ENCODE measurements at places on chromosomes 12 and 14.
A peak's percentile ranks its signal among the peaks of the same experiment; 100 is the strongest.

DNA sequence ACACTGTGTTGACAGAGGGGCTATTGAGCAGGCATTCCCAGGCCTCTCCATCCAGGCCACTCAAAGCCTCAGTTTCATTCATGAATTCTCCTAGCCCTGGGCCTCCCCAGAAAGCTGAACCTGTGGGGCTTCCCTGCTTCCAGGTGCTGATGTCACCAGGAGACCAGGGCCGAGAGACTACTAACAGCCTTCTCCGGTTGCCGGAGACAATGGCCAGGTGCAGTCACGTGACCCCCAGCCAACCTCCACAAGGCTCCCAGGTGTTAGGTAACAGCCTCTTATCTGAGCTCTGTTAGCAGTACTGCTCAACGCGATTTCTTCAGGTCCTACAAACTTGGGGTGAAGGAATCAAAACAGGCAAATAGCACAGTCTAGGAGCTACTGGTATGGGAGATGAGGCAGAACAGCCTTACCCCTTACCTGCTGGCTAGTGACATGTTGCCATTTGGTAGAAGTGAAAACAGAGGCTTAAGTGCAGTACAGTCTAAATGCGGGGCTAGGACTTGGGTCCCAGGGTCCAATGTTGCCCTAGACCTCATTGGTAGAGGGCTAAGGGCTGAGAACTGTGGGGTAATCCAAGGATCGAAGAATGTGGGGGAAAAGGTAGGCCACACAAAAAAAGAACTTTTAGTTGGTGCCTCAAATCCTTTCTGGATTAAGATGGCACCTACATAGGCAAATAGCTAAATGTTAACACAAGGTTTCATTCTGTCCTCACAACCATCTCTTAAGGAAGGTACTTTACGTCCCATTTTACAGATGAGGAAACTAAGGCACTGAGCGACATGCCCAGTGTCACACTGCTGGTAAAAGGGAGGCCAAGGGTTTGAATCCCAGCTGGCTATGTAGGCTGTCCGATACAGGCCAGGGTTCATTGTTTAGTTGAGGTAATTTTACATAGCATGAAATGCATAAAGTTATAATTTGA is 3.8 kb downstream of the CCDC88C start:
- peak; percentile 92 for DNase-seq

DNA sequence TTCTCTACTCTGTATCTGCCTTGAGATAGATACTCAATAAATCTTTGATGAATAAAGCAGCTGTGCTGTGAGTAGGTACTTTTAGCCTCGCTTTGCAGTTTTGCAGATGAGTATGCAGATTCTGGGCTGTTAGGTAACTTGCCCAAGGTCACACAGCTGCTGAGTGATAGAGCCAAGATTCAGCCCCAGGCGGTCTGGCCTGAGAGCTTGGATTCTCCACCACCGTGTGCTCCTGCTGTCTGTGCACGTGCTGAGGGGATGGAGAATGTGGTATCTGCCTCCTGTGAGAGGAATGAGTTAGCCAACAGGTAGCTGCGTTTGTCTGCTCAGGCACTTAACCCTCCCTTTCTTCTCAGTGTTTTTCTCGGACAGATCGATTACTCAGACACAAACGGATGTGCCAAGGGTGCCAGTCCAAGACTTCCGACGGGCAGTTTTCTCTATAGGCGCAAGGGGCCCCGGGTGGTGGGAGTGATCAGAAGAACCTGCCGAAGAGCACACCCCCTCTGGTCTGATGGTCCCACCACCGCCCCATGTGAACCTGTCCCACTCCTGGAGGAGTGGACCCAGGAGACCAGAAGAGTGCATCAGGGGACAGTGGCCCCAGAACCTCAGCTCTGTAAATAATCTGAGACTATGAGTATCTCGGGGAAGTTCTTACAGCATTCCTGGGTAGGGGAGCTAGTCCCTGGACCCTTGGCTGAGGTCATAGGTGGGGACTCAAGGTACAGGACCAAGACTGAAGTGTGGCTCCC is 6.6 kb upstream of the CSAD start:
- DNase-seq, result no peak

DNA sequence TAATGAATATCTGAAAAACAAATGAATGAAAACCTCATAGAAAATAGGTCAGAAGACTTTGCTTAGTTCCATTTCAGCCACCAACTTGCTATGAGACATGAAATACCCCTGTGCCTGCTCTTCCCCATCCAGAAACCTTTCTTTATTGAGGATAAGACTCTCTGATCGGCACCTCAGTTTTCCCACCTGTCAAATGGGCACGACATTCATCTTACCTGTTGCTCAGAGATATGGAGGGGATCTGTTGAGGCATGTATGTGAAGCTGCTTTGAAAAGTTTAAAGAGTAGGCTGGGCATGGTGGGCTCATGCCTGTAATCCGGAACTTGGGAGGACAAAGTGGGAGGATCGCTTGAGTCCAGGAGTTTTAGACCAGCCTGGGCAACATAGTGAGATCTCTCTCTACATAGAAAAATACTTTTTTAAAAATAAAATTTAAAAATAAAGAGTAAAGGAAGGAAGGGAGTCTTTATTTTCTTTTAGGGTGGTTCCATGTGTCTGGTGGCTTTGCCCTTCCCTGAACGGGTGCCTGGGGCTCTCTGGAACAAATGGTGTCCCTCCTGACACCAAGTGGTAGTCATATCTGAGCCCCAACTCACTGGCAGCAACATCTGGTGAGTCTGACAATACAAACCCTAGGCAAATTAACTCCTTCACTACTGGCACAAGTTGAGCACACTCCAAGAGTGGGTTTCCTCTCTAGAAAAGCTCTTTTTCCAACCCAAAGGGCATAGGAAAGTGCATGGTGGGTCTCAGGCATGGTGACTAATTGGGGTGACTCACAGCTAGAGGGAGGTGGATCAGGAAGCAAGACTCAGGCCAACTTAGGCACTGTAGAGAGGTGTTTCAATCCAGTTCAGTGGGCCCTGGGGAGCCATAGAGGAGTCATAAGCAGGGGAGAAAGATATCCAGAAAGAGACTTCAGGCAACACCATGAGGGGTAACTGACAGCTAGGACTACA is 42.1 kb downstream of the MAP1LC3B2 start:
- no peak for DNase-seq

GRCh38 chr14:100767003-100767787 is 40.5 kb downstream of the DLK1 start:
- no peak for DNase-seq

DNA sequence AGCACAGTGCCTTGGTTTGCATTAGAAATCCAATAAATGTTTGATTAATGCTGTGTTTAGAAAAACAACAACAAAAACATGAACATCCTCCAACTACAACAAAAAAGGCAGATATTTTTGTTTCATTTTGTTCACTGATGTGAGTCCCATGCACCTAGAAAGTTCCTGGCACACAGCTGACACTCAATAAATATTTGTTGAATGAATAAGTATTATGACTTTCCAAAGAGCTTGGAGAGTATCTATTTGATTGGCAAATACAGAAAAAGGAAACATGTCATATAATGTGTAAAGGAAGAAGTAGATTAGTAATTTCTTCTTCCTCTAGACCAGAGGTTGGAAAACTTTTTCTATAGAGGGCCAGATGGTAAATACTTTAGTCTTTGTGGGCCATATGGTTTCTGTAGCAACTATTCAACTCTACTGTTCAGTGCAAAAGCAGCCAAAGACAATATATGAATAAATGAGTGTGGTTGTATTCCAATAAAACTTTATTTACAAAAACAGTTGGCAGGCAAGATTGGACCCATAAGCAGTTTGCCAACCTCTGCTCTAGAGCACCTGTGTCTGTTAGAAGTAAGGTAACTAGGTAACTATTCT is 312.3 kb upstream of the DIO2 start:
- no peak for DNase-seq

- no peak for DNase-seq
These were observed 5.5 kb downstream of the CKB start for GRCh38 chr14:103517174-103517566.

GRCh38 chr14:50497351-50497750 is 35.0 kb downstream of the MAP4K5 start:
- no peak for DNase-seq

DNA sequence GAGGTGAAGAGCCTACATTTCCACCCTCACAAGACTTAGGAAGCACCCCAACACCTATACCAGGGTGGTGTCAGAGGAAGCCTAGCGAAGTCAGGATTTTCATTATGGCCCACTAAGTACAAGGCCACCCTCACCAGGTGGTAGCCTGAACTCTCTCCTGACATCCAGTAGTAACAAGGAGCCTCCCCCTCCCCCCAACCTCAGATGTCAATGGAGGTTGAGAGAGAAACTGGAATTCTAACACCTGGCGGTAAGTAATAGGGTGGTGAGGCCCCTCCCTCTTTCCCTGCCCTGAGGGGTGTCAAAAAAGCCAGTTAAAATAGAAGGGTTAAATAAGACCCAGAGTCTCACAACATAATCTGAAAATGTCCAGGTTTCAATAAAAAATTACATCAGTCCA is 37.6 kb downstream of the SINHCAF start:
- DNase-seq, result no peak

GRCh38 chr12:97630356-97630755 is 167.8 kb downstream of the RMST start:
- DNase-seq, result no peak

- no peak for DNase-seq
These were observed 2.1 kb upstream of the INHBE start for GRCh38 chr12:57452937-57453509.

DNA sequence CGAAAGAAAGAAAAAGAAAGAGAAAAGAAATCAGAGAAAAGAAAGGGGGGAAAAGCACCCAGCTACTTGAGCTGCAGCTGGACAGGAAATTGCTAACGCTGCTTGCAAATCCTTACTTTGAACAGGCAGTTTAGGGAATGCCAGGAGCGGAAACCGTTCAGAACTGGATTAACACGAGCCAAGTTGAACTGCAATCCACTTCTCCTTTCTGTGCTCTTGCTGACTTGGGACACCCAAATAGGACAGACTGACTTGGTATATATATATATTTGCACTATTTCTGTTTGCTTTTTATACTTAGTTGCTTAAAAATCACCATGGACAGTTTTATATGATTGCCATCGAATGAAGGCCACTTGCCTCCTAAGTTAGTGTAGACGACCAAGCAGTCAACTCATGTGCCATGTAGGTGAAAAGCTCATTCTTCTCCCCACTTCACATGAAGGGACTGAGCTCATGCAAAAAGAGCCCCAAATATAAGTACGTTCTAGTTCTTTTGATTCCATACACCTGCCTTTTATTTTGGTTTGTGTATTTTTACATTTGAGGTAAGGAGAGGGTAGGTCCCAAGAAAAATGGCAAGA is 5.5 kb downstream of the DUSP6 start:
- no peak for DNase-seq

DNA sequence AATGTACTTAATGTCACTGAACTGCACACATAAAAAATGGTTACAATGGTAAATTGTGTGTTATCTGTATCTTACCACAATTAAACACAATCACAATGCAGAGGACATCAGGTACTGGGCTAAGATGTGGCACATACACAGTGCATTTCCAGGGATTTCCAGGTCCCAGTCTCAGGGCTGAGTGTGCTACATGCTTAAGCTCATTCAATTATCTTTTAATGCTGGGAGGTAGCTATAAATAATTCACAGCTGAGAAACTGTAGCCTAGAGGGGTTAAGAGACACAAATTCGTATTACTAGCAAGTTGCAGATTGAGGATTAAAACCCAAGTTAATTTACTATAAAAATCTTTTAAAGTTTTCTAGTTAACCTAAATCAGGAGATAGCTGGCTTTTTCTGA is 67.1 kb downstream of the CRACR2A start:
- DNase-seq, result no peak

GRCh38 chr12:88737838-88738472 is 157.7 kb upstream of the KITLG start:
- no peak for DNase-seq

GRCh38 chr12:67877727-67878126 is 111.5 kb upstream of the IFNG-AS1 start:
- no peak for DNase-seq

DNA sequence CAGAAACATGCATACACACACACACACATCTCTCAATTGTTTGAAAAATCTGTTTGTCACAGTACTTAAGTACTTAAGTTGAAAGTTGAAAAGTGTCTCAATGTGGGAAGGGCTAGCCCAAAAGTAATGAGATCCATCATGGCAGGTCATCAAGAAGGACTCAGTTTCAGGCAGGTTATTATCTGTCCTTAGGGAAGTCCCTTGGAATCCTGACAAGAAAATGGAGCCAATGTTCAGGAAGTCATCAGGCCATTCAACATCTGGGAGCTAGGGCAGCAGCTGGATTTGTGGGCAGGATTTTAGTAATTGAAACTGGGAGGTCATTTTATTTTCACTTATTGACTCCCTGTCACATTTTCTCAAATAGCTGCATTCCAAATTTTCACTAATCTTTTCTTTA is 56.0 kb downstream of the MSRB3 start:
- no peak for DNase-seq

GRCh38 chr14:69483765-69484443 is 624 bp upstream of the PLEKHD1 start:
- no peak for DNase-seq

GRCh38 chr12:112944024-112944690 is 5.9 kb downstream of the OAS3 start:
- no peak for DNase-seq

DNA sequence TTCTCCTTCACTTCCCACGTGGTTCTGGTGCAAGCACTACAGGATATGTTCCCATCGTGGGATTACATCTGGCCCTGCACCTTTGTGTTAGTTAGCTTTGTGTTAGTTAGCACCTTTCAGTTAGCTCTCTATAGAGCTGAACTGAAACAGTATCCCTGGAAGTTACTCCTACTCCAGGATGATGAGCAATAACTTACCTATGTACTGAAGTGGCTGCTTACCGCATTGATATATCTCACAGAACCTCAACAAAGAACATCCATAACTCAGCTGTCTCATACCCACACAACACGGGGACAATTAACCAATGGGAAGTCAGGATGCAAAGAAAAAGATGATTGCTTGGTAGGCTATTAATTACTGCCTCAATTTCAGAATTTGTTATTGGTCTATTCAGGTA is 146.6 kb downstream of the ASCL4 start:
- DNase-seq, result no peak

DNA sequence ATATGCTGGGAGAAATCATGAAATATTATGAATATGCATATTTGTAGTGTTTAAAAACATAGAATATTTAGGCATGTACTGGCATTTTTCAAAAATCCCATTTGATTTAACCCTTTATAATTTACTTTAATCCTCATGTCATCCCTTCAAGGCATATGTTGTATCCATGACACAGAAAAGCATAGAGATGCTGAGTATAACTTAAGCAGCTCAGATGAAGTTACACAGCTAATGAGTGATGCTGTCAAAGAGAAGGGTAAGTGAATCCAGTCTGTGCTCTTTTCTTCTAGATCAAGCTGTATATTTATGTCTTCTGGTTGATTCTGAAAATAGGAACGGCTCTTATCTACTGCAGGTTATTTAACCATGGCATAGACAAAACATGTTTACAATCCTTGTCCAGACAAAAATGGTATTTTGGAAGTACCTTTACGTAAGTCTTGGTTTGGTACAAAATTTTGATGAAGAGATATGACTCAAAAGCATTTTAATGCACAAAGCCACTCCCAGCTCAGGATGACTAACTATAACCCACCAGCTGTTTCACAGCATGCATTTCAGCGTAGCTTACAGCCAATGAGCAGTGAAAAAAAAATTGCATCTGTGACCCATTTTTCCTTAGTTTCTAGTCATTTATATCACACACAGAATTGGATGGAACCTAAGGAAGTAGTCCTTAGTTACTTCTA is 201.7 kb downstream of the STXBP6 start:
- no peak for DNase-seq

Data from iPS DF 19.7 (cell line).